ENCODE measurements at places on chromosomes 7 and 10.
A peak's percentile ranks its signal among the peaks of the same experiment; 100 is the strongest.

GRCh38 chr10:48457949-48458661 is 146.8 kb downstream of the ARHGAP22 start:
- DNase-seq: no peak

GRCh38 chr10:17178006-17178405 is 23.5 kb downstream of the TRDMT1 start:
- no peak for DNase-seq

DNA sequence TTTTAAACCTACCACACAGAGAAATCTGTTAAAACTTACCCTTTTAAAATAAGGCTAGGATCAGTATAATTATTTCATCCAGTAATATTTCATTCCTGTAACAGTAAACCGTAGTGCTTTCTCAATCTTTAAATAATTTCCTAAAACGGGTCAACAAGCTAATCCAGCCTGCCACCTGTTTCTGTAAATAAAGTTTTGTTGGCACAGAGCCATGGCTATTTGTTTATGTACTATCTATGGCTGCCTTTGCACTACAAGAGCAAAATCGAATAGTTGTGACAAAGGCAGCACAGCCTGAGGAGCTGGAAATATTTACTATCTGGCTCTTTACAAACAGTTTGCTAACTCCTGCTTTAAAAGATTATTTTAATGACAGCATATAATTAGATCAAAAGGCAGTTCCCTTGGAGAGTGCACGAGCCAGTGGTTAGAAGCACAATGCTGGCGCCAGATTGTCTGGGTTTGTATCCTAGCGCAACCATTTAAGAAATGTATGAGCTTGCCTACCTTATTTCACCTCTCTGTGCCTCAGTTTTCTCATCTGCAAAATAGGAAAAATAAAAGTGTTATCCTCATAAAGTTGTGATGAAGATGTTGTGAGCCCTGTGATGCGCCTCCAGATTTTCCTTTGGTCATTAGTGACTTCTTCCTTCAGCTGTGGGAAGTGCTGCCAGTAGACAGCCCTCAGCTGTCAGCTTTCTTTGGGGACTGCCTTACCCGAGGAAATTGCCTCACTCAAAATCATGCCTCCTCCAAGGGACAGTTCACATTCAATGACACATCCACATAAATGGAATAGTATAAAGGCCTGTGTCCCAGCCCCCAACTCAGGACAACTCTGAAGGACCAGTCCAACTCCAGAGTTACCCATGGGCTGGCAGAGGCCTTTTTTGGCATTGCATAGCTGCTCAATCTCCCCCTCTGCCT is 11.8 kb upstream of the MIOS start:
- no peak for DNase-seq

GRCh38 chr7:104931181-104931781 is 82.7 kb upstream of the KMT2E start:
- DNase-seq: no peak

- DNase-seq: no peak
These were observed 2.4 kb upstream of the HMX2 start for GRCh38 chr10:123145542-123146012.

GRCh38 chr10:26779176-26779860 is 81.4 kb downstream of the ABI1 start:
- no peak for DNase-seq

DNA sequence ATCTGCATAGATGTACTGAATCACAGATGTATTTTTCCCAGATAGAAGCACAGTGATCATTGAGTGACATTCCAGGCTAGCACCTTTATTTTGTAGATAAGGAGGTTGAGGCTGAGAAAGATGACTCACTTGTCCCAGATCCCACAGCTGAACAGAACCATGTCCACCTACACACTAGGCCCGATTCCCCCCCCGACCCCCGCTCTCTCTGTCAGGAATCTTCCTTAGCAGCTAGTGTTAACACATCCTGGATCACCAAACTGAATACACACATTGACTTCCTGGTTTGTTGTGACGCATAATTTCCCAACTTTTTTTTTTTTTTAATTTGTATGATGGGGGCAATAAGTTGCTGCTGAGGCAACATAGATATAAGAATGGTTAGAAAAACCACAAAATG is 5.2 kb downstream of the SFMBT2 start:
- DNase-seq: no peak

DNA sequence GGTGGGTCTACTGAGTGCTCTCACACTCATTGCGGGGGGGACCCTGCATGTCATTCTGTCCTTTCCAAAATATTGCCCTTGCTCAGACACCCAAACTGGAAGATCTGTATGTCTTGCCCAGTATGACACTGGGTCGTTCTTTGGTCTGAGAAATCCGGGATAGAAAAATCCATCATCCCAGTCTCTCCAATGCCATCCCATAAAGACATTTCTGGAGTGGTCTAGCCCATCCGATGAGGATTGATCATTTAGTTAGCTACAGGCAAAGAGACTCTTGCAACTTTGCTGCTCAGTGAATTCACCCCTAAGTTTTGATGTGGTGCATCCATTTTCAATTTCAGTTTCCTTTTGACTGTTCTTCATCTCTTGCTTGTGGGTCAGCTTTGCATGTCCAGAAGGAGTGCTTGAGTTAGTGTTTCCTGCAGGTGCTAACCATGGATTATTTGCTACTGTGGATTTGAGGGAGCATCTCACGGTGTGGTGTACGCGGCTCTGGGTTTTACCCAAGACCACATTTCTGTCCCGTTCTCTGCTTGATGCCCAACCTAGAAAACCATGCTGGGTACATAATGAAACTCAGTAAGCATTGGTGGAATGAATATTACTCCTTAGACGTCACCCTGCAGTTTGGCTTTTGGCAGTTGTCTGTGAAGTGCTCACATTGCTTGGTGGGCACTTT is 247.0 kb upstream of the MKI67 start:
- DNase-seq: no peak

- DNase-seq: no peak
These were observed 8.1 kb downstream of the SGMS1 start for GRCh38 chr10:50615658-50616057.

- DNase-seq: no peak
These were observed 93.7 kb downstream of the EPC1 start for GRCh38 chr10:32253276-32253675.

DNA sequence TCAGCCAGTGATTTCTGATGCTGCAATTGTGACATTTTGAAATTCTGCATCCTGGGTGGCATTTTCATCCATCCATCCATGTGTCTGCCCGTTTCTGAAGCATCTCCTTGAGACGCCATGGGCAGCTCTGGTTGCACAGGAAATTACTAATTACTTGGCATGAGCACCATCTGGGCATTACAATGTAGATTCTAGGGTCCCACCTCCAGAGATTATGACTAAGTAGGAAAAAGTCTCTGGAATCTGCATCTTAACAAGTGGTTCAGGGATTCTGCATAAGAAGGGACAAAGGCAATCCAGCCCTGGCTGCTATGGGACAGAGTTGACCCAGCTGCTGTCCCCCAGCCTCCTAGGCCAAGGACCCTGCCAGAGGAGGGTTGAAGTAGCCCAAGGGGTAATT is 65.3 kb downstream of the CUZD1 start:
- DNase-seq: no peak

DNA sequence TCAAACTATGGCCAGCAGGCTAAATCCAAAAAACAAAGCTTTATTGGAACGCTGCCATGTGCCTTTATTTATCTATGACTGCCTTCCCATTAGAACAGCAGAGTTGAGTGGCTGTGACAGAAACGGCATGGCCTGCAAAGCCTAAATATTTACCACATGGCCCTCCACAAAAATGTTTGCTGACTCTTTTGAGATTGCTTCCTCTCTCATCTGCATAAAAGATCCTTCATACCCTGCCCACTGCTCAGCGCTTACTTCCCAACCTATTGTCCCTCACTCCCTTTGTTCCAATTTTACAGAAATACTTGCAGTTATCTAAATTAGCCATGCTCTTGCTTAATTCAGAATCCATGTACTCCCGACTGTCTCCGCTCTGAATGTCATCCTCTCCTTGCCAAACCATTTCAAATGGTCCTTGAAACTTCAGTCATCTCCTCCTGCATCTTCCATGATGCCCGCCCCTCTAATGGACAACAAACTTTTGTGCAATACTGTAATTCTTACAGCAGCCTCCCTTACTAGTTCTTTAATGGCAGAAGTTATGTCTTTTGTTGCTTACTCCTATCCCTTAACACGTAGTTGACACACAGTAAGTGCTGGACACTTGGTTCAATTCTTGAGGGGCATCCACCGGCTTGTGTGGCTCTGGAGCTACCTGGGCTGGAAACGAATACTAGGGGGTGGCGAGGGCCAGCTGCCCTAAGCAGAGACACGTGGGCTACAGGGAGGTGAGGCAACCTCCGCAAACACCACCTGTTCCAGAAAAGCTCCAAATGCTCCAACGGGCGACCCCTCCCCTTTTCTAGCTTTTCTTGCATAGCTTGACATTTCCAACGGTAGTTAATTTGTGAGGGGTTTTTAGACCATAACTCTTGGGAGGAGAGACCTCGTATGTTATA is 832 bp downstream of the XRCC2 start:
- no peak for DNase-seq

DNA sequence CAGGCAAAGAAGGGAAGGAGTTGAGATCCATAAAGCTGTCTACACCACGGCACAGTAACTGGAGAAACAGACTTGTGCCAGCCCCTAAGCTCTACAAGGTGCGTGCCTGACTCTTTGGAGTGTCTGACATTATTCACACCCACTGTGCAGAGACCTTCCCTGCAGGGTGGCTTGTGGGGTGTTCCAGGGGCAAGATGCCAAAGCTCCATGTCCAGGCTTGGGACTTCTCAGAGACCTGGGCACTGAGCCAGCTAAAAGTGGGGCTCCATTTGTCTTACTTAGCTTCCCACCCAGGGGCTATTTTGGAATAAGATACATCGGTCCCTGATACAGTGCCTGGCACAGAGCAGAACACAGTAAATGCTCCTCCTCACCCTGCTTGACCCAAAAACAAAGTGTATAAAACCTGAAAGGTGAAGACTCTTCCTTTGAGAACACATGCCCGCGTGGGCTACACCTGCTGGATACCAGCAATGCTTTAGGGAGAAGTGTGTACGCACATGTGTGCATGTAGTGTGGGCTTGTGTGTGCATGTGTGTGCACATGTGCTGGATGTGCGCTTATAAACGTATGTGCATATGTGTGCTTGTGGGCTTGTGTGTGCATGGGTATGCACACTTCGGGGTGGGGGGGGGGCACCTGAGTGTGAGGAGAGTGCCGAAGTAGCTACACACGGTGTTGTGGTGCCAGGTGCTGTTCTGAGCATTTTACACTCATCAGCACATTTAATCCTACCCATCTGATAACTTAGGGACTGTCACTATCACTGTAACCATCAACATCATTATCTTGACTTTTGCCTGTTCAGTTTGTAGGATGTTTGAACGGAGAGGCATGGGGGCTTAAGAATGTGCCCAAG is 143.0 kb downstream of the ARHGAP22 start:
- DNase-seq: no peak

GRCh38 chr10:124837687-124838086 is 36.1 kb downstream of the ABRAXAS2 start:
- no peak for DNase-seq

DNA sequence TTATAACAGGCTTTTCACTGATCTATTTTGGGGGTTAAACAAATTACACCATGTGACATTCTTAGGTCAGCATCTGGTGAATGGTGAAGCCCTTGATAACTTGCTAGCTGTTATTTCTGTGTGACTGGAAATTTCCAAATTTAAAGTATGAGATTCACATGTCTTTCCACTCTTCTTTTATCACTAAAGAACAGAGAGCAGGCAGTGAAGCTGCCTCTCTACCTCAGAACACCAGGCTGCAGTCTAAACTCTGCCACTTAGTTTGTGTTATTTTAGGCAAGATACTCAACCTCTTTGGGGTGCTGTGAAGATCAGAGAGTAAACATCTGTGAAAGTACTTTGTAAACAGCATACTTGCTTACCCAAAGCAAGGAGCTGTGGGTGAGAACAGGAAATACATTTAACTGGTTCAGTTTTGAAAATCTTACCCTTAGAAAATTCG is 15.5 kb upstream of the SP4 start:
- DNase-seq: no peak

DNA sequence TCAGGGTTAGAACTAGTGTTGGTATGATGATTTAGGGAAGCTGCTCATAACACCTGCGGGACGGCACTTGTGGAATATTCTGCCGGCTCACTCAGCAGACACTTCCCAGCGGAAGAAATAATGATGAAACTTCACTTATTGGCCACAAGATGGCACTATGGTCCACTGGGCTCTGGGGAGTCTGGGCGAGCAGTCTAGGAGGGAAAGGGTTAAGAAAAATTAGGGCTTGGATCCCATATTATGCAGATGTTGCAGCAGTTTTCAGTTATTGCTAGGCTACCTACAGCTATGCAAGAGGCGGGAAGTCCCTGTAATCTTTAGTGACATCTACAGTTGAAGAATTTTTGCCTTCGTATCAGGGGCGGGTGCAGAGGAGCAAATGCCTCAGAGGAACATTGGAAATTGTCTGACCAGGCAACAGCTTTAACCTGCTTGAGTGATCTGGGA is 238.7 kb upstream of the PRSS58 start:
- DNase-seq: no peak

- peak; percentile 32 for DNase-seq
These were observed 5.7 kb downstream of the ARPC1B start for GRCh38 chr7:99380032-99380822.

GRCh38 chr7:116224492-116225098 is 14.3 kb downstream of the TES start:
- no peak for DNase-seq

- DNase-seq: no peak
These were observed 22.9 kb downstream of the BTBD16 start for GRCh38 chr10:122293961-122294380.

All from amygdala (tissue), 56 donors.